ENCODE measurements at places on chromosomes 7 and 10.

DNA sequence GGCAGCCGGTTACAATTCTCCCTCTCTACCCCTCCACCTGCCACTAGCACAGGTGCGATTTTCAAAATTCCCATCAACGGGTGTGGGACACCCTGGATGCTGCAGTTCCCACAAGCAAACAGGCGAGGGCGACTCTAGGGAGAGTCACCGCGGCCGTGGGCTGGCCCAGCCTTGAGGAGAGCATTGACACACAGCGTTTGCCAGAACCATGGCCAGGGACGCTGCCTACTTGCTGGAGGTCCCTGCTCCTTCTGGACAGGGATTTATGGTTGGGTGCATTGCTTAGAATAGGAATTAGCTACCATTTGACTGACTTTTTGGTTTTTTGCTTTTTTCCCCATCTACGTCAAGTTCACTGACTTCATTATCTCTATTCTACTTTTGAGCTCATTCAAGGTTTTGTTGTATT lies 19.0 kb upstream of the CLDN4 start:
- peak; percentile 70 for DNase-seq

DNA sequence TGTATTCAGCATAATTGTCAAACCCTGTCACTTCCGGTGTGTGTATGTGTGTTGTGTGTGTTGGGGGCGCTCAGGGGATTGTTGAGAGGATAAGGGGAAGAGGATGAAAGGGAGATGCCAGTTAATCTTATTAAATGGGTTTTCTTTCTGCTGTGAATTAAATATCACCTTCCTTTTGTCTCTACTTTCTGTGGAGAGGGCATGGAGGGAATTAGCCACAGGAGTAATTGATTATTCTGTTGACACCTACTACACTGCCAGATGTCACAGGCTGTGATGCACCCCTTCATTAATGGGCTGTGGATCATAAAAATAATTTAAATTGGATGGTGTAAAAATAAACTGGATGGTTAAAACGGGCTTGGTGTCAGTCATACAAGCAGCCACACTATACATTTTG lies 311.9 kb downstream of the MDFIC start:
- no peak for DNase-seq

DNA sequence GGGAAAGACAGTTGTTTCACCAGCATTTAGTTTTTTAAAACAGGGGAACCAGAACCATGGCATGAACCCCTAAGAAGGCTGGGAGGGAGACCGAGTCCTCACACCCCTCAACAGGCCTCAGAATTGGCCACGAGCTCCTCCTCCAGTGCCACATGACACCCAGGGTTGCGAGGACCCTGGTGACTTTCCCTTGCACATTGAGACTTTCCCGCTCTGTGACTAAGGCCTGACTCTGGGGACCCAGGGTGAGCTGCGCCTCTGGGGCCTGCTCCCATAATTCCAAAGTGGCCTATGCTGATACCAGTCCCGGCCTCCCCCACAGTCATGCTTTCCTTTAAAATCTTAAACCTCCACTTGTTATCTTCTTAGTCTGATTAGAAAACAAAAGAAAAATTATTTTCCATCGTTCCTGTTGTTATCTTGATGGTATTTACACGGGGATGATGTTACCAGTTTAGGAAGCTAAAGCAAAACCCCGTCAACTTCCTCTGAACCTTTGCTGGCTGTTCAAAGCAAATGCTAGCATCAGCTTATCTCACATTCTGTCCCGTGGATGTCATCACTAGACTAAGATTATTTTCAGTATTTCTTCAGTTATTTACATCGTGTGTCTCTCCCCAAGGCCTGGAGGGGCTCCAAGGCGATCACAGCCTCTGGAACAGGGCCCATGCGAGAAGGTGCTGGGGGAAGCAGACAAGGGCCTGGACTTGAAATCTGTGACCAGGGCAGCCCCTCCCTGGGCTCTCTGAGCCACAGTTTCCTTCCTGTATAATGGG lies 42.1 kb downstream of the FAM53B start:
- DNase-seq: no peak

DNA sequence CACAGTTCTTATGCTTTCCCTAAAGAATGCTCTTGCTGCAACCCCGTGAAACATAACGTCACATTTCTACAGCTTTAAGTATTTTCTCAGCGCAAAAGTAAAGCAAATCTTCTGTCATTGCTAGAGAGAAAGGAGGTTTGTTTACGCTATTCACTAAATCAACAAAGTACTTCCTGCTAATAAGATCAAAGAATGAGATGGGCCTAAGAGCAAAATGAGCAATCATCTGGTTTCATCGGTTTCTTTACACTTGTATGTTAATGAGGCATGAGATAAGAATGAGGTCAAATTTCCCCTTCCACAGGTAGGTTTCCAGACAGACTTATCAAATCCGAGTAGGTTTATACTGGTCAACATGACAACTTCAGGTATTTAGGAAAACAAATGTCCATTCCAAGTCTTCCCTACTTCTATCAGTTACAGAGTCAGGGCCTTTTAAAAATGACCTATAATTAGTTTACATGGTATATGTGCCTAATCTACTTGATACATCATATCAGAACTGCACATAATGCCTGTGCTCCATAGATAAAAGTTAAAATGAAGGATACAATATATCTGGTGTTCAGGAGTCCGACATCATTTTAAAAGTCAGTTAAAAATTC lies 8.4 kb downstream of the USP6NL start:
- DNase-seq: no peak

DNA sequence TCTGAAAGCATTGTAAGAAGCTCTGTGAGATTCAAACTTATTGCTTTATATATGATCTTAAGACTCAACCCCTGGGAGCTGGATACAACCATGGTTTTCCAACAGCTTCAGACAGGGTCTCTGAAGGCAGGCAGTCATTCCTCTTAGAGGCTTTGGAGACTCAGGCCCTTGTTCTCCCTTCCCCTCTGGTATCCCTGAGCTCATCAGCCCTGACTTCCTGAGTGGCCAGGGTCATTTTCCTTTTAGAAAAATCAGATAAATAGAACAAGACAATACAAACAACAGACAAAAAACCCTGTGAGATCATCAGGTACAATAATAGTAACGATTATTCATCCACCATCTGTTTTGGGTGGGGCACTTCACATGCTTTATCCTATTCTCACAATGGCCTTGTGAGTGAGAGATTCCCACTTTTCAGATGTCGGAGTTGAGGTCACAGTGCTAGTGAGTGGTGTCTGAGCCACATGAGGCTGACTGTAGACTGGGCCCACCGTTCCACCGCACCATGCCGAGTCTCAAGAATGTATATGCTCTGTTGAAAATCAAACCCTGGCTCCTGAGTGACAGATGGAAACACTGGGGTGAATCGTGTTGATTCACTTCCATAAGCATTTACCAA lies 144.2 kb downstream of the CXCL12 start:
- DNase-seq: no peak

- DNase-seq: no peak
Measured at GRCh38 chr7:24754906-24755506, 2.3 kb downstream of the GSDME start.

DNA sequence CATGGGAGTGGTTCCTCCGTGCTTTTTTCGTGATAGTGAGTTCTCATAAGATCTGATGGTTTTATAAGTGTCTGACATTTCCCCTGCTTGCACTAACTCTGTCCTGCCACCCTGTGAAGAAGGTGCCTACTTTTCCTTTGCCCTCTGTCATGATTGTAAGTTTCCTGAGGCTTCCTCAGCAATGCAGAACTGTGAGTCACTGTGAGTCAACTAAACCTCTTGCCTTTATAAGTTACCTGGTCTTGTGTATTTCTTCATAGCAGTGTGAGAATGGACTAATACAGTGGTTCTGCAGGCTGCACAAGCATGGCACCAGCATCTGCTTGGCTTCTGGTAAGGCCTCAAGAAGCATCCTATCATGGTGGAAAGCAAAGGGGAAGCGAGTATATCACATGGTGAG lies 1144.6 kb downstream of the SORCS3 start:
- no peak for DNase-seq

DNA sequence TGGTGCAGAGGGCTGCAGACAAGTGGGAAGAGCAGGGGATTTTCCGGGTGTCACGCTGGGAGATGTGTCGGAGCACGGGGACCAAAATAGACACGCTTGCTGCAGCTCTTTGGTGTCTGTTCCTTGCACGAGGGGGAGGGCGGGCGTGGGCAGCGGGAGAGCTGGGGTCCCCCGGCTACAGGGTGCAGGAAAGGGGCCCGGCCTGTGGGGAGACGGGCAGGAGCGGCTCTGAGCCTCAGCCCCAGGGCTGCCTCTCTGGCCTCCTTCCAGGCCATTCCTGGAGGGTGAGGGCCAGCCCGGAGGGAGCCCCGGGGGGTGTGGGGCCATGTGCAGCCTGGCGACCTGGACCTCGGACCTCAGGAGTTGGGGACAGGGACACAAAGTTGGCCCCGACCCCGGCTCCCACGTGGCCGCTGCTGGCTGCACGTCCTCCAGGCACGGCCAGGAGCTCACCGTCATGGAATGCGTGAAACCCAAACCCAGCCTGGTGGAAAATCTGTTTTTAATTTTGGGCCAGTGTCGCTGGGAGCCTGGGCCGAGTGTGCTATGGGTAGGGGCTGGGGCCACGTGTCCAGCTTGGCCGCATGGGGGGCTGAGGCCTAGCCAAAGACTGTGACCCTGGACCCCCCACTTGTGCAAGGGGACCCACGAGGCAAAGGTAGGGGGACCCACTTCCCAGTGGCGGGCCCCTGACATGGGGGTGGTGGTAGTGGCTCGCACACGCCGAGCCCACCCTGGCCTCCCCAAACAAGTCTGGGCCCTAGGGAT lies 6.6 kb downstream of the TTYH3 start:
- no peak for DNase-seq

- no peak for DNase-seq
Measured at GRCh38 chr7:116754186-116754585, 82.2 kb downstream of the MET start.

DNA sequence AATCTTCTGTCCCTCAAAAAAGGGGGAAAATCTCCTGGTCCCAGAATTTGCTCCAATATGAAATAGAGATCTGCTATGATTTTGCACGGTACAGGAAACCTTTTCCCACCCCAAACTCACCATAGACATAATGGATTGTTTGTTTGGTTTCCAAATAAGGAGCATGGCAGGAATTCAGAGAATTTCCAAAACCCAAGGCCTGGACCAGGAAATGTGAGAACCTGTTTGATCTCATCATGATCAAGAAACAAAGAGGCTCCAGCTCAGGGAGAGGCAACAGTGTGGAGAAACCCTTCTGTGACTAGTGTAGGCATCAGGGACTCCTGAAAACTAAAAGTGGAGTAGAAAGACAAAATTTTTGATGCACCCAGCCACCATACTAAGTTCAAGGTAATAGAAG lies 1548.1 kb upstream of the LRRTM3 start:
- no peak for DNase-seq

DNA sequence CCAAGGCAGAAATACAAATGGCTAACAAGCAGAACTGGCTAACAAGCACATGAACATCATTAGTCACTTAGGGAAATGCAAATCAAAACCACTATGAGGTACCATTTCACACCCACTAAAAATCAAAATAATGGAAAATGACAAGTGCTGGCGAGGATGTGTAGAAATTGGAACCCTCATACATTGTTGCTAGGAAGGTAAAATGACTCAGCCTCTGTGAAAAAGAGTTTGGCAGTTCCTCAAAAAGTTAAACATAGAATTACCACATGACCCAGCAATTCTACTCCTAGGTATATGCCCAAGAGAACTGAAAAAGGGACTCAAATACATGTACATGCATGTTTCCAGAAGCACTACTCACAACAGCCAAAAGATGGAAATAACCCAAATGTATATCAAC lies 52.8 kb upstream of the ANAPC16 start:
- no peak for DNase-seq

GRCh38 chr10:98357194-98357822 lies 57.7 kb downstream of the PYROXD2 start:
- no peak for DNase-seq

DNA sequence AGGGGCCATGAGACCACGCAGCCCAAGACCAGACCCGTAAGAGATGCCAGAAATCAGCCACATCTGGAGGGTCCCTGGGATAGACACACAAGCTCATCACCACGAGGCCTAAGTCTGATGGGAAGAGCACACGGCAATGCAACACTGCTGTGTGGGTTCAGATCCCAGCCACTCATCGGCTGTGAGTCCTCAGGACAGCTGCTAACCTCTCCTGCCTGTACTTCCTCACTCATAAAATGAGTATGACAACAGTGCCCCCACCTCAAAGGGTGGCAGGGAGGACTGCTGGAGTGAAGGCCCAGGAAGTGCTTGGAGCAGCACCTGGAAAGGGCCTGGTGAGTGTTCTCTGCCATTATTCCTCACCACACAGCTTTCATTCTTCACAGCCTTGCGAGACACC lies 60.9 kb downstream of the MAD1L1 start:
- DNase-seq: no peak

DNA sequence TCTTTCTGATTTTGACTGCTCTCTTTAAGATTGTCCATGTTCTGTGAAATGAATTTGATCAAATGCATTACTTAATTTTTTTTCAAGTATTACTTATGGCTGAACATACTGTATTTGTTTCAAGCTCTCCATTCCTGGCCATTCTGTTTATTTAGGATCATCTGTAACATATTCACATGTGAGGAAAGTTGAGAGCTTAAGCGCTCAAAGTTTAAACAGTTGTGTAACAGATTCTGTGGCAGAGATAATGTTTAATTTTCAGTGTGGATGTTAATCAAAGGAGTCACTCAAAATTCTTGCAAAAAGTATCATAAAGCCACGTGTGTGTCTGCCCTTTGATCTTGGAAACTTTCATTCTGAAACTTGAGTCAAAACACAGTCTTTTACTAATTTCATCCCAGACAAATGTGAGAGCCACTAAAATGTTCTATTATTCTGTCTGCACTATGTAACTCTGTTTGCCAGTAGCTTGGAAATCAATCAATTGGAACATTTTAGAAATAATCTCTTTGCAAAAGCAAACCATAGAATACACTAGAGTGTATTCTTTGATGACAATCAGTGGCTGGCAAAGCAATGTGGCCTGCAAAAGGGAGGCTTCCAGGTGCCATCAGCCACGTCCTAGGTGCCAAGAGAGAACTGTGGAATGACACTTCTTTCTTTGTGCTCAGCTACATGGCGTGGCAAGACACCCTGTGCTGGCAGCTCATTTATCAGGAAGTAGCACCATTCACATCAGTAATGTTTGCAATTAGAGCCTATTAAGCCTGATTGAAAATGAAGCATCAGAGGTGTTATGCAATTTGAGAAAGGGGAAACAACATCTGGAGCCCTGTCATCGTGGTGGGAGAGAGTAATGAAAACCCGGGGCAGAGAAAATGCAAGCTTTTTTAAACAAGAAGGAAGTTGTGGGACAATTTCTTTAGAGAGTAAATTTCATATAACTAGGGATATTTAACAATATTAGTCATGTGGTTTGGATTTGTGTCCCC lies 40.9 kb downstream of the ARL5B start:
- no peak for DNase-seq

- DNase-seq: no peak
Measured at GRCh38 chr7:162632-163297, 29.6 kb upstream of the FAM20C start.

GRCh38 chr7:37901236-37901827 lies 15.3 kb downstream of the SFRP4 start:
- DNase-seq: peak; percentile 5

DNA sequence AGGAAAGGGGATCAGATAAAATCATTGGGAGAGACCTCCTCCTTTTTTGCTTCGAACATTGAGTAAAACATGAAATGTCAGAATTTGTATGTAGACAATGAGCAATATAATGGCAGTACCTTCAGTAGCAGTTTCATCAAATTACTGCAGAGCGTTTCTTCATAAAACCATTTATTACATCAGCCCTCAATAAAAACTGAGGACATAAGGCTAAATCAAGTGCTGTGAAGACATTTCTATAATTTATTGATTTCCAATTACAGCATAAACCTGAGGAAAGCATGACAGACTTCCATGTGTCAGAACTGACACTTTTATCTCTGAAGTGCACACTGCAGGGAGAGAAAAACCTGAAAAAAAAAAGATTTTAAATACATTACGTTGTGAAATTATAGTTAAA lies 172.6 kb upstream of the ZNF804B start:
- DNase-seq: no peak
